ENCODE measurements at places on chromosomes 3 and 15.

DNA sequence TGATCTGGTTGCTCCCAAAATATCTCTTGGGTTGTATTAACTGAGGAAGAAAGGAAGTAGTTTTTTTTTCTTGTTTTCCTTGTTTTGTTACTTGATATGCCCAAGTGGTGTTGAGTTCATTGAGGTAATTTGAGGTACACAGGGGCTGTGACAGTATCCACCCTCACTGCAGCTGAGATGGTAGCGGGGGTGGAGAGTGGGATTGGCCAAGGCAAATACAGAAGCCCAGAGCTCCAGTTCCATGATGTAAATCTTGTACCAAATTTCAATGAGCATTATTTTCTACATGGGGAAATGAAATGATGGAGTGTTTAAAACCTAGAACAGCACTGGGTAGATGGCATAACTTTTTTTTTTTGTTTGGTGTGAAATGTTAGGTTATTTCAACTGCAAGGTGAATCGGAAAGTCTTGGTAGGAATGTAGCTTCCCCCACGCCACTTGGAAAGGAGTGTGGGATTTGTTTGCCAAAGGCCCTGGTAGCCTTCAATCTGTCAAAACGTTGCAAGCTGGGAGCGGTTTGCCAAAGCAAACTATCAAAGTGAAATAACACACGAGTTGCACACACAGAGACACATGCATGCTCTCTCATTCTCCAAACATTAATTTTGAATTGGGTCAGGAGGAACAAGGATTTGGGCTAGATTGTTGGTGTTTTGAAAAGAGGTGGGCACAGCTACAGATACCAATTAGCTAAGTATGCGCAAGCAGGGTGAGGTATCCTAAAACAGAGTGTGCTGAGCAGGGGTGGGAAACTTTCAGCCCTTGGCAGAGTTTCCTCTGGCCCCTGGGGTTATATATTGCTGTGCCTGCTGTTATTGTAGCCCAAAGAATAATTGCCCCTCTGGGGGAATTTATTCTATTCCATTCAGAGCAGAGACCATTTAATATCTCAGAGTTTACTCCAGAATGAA, 34.6 kb downstream of the THSD4 start:
- H3K4me3 ChIP-seq, result no peak overlapping the region
- no peaks in the 10 kb centered on the region for H3K4me1 ChIP-seq
- no peak overlapping the region for H3K27ac ChIP-seq
- no peaks in the 10 kb centered on the region for H3K27me3 ChIP-seq
- DNase-seq, result no peak

GRCh38 chr3:72811571-72811970, 36.7 kb downstream of the SHQ1 start:
- no peaks in the 10 kb centered on the region for H3K27me3 ChIP-seq
- H3K4me3 ChIP-seq, result no peak overlapping the region
- DNase-seq, result no peak
- H3K36me3 ChIP-seq, result no peaks in the 10 kb centered on the region

GRCh38 chr3:187291001-187291511, 481 bp downstream of the MASP1 start:
- H3K27ac ChIP-seq, result no peak overlapping the region
- H3K27me3 ChIP-seq, result no peaks in the 10 kb centered on the region
- DNase-seq, result no peak
- H3K4me3 ChIP-seq, result peak overlapping the region; percentile 69
- no peaks in the 10 kb centered on the region for H3K36me3 ChIP-seq

- H3K36me3 ChIP-seq, result no peaks in the 10 kb centered on the region
- no peak overlapping the region for H3K4me3 ChIP-seq
- H3K27me3 ChIP-seq, result peaks cover 3% of the 10 kb centered on the region
- peaks cover 6% of the 10 kb centered on the region for H3K4me1 ChIP-seq
Measured at GRCh38 chr3:117763561-117763960, 1054.0 kb downstream of the TUSC7 start.

GRCh38 chr15:73934281-73934680, 8.0 kb downstream of the LOXL1 start:
- no peaks in the 10 kb centered on the region for H3K27me3 ChIP-seq
- H3K27ac ChIP-seq, result no peak overlapping the region
- DNase-seq, result no peak
- H3K4me3 ChIP-seq, result no peak overlapping the region
- no peaks in the 10 kb centered on the region for H3K36me3 ChIP-seq

- H3K36me3 ChIP-seq, result no peaks in the 10 kb centered on the region
- H3K27me3 ChIP-seq, result no peaks in the 10 kb centered on the region
- peaks cover 11% of the 10 kb centered on the region for H3K4me1 ChIP-seq
- DNase-seq, result no peak
- H3K4me3 ChIP-seq, result no peak overlapping the region
- no peak overlapping the region for H3K27ac ChIP-seq
Measured at GRCh38 chr15:92636908-92637481, 18.6 kb downstream of the FAM174B start.

DNA sequence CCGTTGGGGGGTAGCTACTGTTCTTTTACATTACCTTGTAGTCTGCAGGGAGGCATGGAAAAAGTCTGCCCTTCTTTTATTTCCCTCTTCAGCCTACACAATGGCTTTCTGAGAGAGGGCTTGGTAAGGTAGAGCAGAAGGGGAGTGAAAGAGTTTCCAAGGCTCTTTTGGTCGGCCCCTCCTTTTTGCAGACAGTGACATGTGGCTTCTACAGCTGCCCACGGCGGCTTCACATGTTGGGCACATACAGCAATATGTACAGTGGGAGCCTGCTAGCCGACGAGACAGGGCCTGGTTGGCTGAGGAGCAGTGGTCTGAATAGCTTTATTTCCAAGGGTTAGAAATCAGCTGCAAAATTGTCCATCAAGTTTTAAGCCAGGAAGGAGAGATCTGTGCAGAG, 4.0 kb downstream of the INAFM2 start:
- DNase-seq, result no peak
- no peaks in the 10 kb centered on the region for H3K27me3 ChIP-seq
- H3K27ac ChIP-seq, result no peak overlapping the region
- no peak overlapping the region for H3K4me3 ChIP-seq
- H3K4me1 ChIP-seq, result peaks cover 60% of the 10 kb centered on the region

DNA sequence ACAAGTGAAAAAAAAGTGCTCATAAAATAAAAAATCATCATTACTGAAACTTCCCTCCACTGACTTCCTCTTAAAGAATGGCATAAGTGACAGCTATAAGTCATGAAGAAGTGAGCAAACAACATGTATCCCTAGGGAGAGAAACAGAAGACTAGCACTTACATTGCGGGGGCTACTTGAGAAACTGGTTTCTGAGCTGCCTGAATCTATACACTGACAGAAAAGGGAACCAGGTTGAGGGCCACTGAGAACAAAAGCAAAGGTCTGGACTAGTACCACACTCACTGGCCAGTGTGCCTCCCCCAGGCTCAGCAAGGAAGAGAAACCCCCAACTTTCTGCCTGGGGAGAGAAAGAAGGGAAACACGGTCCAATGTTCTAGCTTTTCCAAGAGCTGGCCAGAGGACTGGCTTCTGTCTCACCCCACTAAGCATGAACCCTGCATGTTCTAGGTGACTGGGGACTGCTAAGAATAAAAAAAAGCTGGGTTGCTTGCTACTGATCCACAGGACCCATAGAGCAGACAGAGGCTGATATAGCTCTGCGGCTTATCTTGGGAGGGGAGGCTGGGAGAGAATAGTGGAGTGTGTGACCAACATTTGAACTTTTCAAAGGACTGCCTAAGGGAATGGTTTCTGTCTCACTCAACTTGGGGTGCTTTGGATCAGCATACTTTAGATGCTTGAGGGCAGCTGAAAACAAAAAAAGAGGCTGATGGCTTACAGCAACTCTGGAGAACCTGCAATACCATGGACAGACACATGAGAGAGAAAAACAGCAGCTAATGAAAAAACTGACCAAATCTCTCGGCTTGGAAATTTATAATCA, 8.1 kb downstream of the RAD18 start:
- peaks cover 14% of the 10 kb centered on the region for H3K4me1 ChIP-seq
- H3K4me3 ChIP-seq, result no peak overlapping the region
- H3K27ac ChIP-seq, result no peak overlapping the region
